Stimulated activated CD8-positive, alpha-beta memory T cell treated with anti-CD3 and anti-CD28 coated beads, Interleukin-2, amount 100 ng/mL, for 1 hour (primary cell): ENCODE measurements at places on chromosomes 12 and 14.

GRCh38 chr12:64558754-64559153 is 51.5 kb upstream of the RASSF3 start:
- no peak for DNase-seq

- DNase-seq = no peak
Measured at GRCh38 chr14:46581036-46581671, 70.4 kb downstream of the RPL10L start.

DNA sequence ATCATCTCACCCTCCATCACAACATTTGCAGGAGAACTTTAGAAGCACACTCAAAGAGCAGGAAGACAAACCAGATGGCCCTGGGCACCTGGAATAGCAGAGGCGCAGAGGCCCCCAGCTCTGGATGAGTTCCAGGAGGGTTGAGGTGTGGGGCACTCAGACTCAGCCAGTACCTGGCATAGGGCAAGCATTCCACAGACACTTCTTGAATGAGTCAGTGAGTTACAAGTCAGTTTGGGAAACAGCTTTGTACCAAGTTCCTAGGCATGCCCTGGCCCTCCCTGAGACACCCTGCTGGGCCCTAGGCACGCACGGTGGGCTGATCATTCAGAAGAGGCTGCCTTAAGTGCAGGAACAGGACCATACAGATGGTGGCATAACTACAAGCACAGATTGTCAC is 54.3 kb downstream of the MAP3K9 start:
- DNase-seq = no peak

- no peak for DNase-seq
Measured at GRCh38 chr12:85441741-85442140, 161.7 kb downstream of the ALX1 start.

DNA sequence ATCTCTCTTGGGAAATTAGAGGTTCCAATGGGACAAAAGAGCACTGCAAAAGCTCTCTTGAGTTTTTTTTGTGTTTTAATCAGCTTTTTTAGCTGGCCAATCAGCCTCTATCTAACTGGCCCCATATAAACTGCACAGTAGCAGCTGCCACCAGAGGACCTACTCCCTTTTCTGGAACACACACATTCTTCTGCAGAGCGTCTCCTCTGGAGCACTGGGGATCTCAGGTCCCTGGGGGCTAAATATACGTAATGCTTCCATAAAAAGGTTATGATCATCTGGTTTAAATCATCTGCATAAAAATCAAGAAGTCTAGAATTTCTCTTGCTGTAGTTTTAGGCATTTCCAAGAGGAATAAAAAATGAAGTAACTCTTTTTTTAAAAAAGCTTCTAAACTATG is 32.3 kb downstream of the TSPAN8 start:
- DNase-seq = no peak

DNA sequence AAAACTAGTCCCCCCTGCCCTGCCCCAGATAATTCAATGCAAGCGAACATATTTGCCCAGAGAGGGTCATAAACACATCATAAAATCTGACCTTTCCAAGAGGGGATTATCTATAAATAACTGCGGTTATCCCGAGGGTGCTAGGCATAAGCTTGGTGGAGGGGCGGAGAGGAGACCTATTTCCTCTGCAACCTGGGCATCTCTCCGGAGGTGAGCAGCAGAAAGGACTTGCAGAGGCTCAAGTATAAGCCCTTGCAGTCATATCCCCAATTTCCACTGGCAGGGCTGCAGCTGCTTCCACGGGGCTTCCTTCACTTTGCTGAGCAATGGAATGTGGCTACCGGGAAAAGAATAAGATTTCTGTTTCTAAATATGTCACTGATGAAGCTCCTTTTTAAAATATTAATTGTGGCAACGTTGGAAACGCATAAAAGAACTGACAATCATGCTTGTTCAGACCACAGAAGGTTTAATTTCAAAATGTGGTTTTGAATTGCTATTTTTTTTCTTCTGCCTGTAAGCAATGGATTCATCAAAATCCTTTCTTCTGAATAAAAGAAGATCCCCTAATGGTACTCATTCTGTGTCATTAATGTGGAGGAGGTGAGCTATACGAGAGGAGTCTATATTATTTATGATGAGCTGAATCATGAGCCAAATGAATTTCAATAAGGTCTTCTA is 268.9 kb upstream of the ATP2B1 start:
- no peak for DNase-seq

DNA sequence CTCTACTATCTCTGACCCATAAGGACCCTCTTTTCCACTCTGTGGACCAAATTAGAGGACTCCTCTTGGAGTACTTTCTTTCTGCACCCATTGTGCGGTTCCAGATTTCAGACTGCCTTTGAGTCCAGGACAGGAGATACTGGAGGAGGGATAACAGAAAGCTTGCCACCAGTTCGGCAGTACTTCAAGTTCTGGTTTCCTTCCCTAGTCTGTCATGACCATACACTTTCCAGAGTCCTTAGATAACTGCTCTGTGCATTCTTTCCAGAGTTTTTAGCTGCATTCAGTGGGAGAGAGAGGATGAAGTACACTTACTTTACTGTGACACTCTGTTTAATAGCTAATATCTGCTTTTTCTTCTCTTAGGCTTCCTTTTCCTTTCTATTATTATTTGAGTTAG is 54.8 kb upstream of the OSBPL8 start:
- DNase-seq = no peak

- no peak for DNase-seq
Measured at GRCh38 chr12:25397001-25397400, 146.3 kb upstream of the KRAS start.

DNA sequence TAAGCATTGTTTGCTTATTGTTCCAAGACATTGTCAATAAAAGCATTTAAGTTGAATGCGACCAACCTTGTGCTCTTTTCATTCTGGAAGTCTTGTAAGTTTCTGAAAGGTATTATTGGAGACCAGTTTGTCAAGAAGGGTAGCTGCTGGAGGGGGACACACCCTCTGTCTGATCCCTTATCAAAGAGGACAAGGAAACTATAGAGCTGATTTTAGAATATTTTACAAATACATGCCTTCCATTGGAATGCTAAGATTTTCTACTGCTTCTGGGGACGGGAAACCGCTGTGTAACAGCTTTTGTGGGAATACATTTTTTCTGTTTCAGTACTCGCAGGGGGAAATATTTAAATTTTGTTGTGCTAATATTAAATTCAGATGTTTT is 3.5 kb downstream of the FOS start:
- no peak for DNase-seq

GRCh38 chr12:110638796-110639195 is 24.9 kb downstream of the TCTN1 start:
- no peak for DNase-seq

GRCh38 chr12:13208533-13209435 is 12.3 kb downstream of the EMP1 start:
- DNase-seq = no peak

DNA sequence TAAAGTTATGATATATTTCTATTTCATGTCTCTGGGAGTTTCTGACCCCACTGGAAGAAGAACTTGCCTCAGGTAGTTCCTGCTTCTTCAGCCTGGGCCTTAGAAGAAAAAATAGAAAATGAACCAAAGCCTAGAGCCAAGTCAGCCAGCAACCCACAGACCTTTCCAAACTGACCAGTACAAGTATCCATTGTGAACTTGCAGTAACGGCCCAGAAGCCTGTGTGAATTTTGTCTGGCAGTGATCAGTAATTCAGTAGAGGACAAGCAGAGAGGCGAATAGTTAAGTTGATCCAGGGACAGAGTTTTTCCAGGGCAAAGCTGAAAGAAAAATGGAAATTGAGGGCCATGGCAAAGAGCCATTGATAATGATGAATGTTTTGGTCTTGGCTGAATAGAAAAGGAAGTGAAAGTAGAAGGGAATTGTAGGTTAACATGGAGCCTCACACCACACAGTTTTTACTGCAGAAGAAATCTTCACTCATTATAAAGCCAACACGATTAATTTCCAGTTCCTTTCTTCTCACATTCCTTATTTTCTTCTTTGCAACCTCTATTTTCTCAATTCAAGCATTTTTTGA is 311.8 kb downstream of the BTG1 start:
- no peak for DNase-seq

DNA sequence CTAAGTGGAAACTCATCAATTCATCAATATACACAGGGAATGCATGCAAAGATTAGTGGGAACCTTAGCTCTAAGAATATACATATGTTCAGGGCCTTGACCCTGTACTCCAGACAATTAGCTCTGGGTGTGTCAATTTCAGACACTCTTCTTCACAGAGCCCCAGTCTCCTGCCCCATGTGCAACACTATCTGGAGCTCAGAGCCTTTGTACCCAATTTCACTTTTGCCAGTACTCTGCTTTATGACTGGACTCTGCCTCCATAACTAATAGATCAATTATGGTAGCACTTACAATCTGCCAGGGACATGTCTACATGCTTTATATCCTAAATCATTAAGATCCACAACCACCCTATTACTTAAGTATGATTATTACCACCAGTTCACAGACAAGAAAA is 152.5 kb upstream of the PLEKHG7 start:
- DNase-seq = no peak

GRCh38 chr14:41016213-41016612 is 590.5 kb upstream of the LRFN5 start:
- no peak for DNase-seq

- DNase-seq = no peak
Measured at GRCh38 chr12:128905003-128905544, 51.8 kb downstream of the GLT1D1 start.

- DNase-seq = no peak
Measured at GRCh38 chr14:91330856-91331255, 86.4 kb upstream of the GPR68 start.

DNA sequence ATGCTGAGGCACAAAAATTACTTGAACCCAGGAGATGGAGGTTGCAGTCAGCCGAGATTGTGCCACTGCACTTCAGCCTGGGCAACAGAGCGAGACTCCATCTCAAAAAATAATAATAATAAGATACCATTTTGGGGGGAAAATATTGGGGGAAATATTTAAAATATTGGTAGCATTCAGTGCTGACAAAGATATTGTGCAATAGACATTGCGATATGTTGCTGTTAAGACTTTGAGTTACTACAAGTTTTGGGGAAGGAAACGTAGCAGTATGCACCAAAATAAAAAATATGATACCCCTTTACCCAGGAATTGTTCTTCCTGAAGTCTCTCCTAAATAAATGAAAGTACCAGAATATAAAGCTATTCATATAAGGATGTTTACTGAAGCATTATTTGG is 37.7 kb upstream of the MYBPC1 start:
- no peak for DNase-seq

DNA sequence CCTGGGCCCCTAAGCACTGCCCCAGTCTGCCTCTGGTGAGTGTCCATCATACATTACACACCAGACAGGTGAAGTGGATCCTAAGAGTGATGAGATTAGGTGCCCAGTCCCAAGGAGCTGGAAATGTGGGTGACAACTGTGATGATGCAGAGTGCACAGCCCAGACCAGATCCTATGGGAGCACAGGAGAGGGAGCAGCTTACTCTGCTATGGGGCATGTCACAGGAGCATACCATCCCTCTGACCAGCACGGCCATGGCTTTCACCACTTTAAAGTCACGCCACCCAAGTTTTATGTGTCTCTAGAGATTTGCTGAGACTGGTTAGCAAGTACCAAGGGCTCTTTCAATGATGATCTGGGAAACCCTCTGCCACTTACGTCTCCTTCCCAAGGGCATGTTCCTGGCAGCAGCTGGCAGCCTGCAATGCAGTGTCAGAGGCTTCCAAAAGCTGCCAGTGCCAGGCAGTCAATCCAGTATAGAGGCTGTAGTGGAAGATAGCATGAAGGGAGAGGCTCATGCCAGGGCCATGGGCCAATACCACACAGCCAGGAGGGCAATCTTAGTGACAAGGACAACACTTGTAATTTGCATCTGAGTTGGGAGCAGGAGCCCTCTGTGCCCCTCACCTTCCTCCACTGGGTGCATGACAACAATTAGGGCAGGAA is 40.2 kb downstream of the STAB2 start:
- no peak for DNase-seq

GRCh38 chr12:110733089-110733715 is 9.5 kb downstream of the PPP1CC start:
- DNase-seq = no peak

DNA sequence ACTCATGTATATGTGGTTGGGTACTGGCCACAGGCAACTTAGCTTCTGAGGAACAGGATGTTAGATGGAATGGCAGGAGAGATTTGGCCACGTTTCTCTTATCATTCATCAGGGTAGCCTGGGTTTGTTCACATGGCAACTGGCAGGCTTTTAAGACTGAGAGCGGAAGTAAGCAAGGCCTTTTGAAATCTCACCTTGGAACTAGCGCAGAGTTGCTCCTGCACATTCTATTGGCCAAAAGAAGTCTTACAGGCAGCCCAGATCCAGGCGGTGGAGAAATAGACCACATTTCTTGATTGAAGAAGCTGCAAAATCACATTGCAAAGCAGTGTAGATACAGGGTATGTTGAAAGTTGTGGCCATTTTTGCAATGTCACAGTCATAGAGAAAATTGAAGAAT is 3.7 kb downstream of the CLEC4A start:
- DNase-seq = no peak
